ENCODE measurements at places on chromosomes 6 and 20.

DNA sequence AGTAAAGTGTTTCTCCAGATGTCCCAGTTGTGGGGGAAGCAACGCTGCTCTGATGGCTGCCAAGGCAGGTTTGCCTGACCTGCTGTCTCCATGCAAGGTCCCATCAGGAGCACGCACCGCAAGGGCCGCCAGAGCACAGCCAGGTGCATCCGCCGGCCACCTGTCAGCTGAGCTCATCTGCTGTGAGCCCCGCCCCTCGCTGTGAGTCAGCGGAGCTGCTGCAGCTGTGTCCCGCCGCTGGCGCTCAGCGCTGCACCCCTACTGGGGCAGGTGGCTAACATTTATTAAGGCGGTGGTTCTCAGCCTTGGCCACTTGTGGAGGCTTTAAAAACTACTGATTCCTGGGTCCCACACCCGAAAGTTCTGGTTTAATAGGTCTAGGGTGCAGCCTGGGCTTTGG, 225.7 kb downstream of the UST start:
- DNase-seq: no peak

- no peak for DNase-seq
Observed at GRCh38 chr6:19838442-19839236, 1.5 kb downstream of the ID4 start.

- DNase-seq: peak; percentile 6
Observed at GRCh38 chr6:30357678-30358540, 13.0 kb downstream of the RPP21 start.

GRCh38 chr20:2707353-2708072, 14.9 kb downstream of the EBF4 start:
- no peak for DNase-seq

GRCh38 chr6:164130151-164130550, 715.6 kb downstream of the QKI start:
- no peak for DNase-seq

DNA sequence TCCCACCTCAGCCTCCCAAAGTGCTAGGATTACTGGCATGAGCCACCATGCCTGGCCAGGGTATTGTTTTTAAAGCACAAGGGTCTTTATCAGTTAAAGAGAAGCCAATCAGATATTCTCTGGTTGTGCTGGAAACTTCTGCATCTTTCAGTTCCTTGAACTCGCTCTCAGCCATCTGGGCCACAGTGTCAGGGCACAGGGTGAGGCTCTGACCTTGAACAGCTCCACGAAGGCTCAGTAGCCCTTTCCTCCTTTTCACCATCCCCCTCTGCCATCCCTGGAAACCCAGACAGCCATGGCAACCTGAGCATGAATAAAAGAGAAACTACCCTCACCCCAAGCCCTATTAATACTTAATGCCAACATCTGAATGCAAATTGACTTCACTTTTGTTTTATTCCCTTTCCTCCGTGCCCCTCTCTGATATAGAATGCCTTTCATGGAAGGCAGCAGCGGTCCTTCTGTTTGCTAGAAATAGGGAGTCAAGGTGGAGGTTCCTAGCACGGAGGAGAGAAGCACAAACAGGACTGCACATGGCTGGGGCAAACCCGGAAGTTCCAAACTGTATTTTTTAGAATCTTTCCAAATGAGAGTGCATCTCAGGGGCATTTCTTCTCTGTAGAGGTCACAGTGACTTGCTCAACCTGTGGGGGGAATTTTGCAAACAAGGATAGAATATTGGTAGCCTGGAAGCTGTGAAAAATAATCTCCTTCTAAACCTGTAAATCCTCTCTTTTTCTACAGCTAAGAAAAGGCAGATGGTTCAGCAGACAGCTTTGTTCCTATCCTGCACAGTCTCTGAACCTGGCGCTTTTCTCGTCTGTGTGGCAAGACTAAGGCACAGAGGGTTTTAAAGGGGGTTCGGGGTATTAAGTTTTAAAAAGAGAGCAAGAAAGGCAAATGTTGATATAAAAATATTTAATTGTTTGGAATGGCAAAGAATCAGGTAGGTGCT, 176.4 kb upstream of the RREB1 start:
- DNase-seq: no peak

DNA sequence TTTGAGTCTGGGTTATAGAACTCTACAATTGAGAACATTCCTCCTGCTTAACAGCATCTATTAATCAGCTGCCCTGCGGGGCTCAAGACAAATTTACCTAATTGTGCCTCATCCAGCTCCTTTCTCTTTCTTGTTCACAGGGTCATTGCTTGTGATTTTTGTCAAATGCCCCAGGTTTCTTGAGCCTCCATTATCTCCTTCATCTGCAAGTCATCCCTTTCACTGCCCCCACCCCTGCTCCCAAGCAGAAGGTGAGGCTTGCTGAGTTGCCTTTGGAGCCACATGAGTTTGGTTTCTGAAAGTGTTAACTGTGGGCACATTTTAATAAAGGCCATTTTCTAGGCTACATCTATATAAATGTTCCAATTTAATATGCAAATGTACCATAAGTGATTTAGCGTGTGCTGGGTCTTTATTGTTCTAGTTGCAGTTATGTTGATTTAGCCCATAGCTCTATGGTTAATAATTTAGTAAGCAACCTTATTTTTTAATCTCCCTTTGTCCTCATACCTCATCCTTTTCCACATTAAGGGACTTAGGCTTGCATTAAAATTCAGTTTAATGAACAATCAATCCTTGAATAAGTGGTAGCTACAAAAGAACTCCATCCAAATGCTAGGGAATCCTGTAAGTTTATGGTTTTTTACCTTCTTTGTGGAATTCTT, 56.1 kb downstream of the VSTM2L start:
- no peak for DNase-seq

GRCh38 chr20:1563598-1563997, 6.1 kb upstream of the SIRPD start:
- DNase-seq: no peak

- no peak for DNase-seq
Observed at GRCh38 chr6:30169658-30170614, 6.6 kb downstream of the TRIM15 start.

DNA sequence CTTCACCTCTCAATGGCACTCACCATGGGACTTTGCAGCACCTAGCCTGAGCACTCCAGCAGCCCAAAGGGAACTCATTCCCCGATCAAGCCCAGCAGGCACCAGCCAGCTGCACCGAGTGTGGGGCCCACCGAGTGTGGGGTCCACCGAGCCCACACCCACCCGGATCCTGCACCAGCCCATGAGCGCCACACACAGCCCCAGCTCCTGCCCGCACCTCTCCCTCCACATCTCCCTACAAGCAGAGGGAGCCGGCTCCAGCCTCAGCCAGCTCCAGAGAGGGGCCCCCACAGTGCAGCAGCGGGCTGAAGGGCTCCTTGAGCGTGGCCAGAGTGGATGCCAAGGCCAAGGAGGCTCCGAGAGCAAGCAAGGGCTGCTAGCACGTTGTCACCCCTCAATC, 1182.4 kb downstream of the HACE1 start:
- DNase-seq: no peak

DNA sequence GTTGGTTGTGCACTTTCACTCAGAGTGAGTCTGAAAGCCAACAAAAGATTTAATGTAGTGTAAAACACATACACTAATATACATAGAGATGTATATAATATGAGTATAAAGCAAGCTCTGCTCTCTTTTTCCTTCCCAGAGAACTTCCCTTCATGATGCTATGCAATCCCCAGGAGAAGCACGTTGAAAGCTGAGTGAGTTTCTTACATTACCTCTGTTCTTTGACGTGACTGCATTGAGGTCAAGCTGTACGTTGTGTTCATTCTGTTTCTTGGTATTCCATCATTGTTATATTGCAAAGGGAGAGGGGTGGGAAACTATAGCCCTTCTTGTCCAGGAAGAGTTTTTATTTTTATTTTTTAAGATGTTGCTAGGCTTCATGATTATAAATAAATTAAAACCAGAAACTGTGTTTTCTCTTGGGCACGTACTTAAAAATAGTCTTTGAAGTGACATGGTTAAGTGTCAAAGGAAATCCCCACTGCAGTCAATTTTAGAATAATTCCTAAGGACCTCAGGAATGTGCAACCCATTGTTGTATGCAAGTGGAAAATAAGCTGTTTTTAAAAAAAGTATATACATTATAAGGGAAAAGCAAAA, 651.0 kb downstream of the CD109 start:
- no peak for DNase-seq
